ENCODE measurements at places on chromosomes 11 and 22. TPM values are rescaled to one million over a fixed set of nuclear protein-coding genes. Genes with fewer than 3 reads are reported as not detected.

RAB38 gene
- total RNA-seq, result 0.56 TPM

POU2AF3 gene
- not detected for total RNA-seq

KRTAP5-2 gene
- total RNA-seq, result not detected

PVALB gene
- not detected for total RNA-seq

RNF215 gene
- total RNA-seq, result 19.8 TPM

MRGPRE gene
- total RNA-seq, result not detected

MGAT3 gene
- total RNA-seq, result 0.49 TPM

OR8H1 gene
- not detected for total RNA-seq

GGTLC3 gene
- not detected for total RNA-seq

HPX gene
- total RNA-seq, result not detected

FHIP1B gene
- 25.7 TPM for total RNA-seq

CDCA5 gene
- 2.6 TPM for total RNA-seq

FOLR2 gene
- total RNA-seq, result not detected

All from cardiac ventricle fibroblast (primary cell).